ENCODE measurements at places on chromosomes 6 and 20.

- DNase-seq = no peak
These were observed 18.6 kb upstream of the SPDEF start for GRCh38 chr6:34574647-34575293.

DNA sequence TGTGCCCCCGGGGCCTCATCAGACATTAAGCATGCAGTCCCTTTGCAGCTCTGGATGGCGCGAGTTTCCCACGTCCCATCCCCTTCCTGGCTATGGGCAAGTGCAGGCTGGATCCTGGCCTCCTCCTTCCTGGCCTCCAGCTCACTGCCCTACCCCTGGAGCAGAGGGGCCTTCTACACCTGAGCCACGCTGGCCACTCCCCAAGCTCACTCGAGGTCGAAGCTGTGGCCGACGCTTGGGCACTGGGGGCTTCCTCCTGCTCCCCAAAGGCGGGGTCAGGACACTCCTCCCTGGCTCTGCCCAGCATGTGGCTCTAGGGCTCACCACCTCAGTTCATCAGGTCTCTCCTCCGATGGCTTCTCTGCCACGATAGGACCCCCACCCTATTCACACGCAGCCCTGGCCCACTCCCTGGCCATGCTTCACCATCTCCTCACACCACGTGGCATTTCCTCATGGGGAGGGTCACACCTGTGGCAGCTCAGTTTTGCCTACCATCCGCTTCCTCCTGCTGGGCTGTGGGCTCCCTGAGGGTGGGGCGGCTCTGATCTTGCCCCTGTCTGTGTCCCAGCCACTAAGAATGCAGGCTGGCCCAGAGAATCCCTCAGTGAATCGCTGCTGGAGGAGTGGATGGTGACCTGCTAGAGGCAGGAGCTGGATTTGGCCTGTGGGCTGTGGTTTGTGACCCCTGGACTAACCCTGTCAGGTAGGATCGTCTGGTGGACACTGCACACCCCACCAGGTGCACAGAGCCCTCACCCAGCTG, 280.7 kb downstream of the TAF4 start:
- DNase-seq = no peak

- no peak for DNase-seq
These were observed 70.9 kb upstream of the CCDC167 start for GRCh38 chr6:37570482-37571133.

DNA sequence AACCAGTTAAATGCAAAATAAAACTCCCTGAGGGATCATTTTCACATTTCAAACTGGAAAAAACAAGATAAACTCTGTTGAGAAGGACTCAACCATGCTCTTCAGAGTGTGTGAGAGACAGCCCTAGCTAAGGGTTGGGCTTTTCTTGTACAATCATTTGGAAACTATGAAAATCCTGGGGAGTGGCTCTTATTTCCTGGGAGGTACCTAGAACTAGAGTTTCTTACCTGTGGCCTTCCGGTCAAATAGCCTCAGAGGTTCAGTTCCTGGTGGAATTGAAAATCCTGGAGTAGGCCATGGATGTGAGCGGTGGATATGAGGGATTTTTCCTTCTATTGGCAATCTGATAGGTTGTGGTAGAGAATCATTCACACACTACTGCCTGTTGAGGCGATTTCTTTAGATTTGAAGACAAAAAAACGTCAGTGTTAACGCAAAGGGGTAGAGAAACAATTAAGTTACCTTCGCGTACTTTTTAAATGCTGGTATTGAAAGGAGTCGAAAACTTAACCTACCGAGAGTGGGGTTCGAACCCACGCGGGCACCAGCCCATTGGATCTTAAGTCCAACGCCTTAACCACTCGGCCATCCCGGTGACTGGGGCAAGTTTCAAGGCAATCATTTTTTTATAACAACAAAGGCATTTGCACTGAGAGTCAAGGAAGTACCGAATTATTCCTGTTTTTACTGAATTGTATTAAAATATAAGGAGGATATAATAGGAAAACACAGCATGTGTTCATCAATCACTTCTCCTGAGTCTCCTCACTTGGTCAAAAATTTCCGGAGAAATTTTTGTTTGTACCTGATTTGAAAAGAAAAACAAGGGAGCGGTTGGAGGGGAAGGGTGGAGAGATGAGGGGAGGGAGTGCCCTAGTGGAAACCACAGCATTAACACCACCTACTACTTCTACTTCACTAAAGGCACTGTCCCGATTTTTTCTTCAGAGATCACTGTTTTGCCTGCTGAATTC, 191.3 kb downstream of the OR2B2 start:
- DNase-seq = peak; percentile 39

DNA sequence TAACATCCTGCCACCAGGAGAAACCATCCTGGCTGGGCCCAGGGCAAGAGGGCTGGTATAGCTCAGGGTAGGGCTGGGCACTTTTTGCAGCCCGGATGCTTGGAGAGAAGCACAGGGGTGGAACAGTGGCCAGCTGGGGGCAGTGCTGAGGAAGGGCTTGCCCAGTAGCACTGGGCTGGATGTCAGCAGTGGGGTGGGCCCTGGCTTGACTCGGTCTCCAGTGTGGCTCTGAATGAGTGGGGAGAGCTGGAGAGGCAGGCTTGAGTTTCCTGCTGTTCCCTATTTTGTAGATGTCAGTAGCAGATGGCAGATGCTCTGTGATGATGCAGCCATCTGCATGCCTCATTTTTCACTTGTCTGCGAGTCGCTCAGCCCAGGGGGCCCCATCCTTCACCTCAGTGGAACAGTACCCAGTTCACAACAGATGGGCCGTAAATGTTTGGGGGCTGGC, 56.3 kb upstream of the TULP1 start:
- DNase-seq = peak; percentile 45

DNA sequence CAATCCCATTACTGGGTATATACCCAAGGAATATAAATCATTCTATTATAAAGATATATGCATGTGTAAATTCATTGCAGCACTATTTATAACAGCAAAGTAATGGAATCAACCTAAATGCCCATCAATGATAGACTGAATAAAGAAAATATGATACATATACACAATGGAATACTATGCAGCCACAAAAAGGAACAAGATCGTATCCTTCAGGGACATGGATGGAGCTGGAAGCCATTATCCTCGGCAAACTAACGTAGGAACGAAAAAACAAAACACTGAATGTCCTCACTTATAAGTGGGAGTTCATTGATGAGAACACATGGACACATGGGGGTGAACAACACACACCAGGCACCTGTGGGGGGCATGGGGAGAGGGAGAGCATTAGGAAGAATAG, 156.7 kb downstream of the RNGTT start:
- no peak for DNase-seq

DNA sequence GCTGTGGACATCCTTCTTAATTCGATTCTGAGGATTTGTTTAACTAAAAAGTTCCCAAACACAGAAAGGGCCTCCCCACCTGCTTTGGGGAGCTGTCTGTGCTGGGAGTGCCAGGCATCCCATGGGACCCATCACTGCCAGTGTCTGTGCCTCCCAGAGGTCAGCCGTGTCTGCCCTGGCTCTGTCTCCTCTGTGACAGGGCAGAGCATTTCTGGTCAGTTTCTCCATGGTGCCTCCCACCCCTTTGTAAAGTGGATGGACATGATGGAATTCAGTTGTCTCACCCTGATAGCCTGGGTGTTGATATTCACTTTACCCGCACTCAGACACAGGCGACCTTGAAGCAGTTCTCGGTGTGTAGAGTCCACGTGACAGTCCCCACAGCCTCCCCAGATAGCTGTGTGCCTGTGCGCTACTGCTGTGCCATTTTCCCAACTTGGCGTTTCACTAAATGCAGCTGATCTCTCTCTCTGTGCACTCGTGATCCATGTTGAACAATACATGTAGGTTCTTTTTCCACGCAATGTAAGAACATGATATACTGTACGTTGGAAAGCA, 70.5 kb downstream of the CDS2 start:
- no peak for DNase-seq

DNA sequence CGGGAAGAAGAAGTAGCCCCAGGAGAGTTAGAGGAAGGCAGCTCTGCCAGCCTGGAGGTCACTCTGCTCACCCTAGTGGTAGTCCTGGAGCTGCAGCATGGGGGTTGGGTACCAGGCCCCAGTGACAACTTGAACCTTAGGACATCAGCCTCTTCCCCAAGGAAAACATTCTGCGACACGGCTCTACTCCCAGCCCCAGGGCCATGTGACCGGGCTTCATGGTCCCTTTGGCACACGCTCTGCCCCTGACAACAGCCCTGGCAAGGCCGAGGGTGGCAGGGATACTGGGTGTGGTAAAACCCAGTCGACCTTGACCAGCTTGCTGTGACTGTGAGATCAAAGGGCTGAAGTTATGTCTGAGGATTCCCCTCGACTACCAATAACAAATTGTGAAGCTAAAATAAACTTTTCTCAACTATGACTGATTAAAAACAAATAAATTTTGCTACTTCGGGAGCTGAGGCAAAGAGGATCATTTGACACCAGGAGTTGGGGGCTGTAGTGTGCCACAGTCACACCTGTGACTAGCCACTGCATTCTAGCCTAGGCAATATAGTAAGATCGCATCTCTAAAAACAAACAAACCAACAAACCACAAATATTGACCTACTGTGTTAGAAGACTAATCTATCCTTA, 24.4 kb upstream of the ARID1B start:
- peak; percentile 3 for DNase-seq

DNA sequence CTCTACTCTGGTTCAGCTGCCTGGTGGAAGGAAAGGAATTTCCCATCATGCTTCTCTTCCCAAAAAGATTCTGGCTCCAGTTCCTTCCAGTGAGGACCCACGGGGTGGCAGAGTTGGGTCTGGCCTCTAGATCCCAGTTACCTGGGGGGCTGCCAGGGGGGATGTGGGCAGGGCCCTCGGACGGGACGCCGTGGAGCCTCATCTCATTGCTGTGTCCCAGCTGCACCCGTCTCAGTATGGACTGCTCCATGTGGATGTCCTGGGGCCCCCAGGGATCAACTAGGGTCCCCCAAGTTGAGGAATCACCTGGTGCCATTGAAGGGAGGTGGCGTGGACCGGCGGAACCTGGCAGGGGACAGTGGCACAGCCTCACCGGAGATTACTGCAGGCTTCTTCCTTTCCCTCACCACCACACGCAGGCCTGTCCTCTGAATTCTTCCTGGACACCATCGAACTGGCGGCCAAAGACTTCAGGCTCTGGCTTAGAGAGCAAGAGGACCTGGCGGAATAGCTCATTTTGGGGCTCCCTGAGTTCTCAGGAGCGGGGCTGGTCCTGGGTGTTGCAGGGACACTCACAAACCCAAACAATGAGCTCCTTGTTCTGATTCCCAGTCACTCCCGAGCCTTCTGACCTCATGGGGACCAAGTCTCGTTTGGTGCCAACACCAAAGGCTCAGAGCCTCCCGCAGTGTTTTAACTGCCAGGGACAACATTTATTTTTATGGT, 8.5 kb downstream of the ZBP1 start:
- DNase-seq = no peak

- DNase-seq = peak; percentile 77
These were observed 926 bp downstream of the MYLIP start for GRCh38 chr6:16129623-16130401.

GRCh38 chr6:16964553-16965499, 137.0 kb upstream of the STMND1 start:
- DNase-seq = peak; percentile 62

DNA sequence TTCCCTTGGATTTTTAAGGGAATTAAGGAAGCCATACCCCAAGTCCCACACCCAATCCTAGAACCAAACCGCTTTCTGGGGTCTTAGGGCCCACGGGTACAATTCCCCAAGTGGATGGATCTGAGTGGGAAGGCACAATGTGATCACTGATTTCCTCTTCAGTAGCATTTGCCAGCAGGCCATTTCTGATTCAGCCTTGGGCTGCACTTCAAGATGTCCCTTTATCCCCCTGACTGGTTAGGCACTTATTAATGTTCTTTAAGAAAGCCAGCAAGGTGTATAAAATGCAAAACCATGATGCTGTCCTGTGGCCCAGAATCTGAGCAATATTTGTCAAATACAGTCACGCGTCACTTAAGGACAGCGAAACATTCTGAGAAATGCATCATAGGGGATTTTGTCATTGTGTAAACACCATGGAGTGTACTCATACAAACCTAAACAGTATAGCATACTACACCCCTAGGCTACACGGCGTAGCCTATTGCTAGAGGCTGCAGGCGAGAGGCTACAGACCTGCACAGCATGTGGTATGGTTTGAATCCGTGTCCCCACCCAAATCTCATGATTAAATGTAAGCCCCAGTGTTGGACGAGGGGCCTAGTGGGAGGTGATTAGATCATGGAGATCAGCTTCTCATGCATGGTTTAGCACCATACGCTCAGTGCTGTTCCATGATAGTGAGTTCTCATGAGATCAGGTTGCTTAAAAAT, 234.2 kb downstream of the NRN1 start:
- no peak for DNase-seq

- no peak for DNase-seq
These were observed 199.7 kb downstream of the TBXT start for GRCh38 chr6:165967810-165968407.

- DNase-seq = no peak
These were observed 132.9 kb downstream of the PXDC1 start for GRCh38 chr6:3618642-3619041.

GRCh38 chr6:79010422-79010821, 67.6 kb downstream of the PHIP start:
- no peak for DNase-seq

- DNase-seq = no peak
These were observed 121.8 kb downstream of the TOX2 start for GRCh38 chr20:44036441-44036840.

DNA sequence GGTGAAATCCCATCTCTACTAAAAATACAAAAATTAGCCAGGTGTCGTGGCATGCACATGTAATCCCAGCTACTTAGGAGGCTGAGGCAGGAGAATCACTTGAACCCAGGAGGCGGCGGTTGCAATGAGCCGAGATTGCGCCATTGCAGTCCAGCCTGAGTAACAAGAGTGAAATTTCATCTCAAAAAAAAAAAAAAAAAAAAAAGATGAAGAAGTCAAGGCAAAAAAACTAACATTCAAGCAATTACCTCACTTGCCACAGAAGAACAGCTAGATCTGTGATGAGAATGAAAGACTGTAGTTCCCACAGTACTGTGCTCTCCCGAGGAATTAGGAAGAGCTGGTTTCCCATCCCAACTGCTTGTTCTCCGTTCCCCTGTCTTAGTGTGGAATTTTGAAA, 144.7 kb upstream of the ECI2 start:
- DNase-seq = no peak

DNA sequence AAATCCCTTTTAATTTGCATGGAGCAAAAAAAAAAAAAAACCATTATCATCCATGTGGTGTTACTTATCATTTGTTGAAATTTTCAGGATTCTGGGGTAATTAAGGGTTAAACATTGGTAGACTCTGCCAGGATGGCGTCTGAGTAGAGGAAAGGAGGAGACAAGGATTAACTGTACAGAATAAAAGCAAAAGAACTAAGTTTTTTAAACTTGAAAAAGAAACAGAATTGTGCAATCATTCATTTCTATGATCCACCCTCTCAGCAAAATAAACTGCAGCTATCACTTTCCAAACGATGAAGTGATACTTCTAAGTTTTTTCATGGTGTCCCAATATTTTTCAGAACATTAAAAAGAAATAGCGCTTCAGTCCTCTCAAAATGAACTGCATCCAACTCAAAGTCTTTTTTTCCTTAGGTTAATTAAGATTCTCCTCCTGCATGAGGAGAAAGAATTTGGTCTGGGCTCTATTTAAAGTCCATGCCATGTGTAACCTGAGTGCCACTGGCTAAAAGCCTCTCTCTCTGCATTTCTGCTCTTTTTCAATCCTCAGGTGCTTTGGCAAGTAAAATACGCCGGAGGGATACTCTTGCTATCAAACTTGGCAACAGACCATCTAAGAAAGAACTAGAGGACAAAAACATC, 69.5 kb upstream of the LTV1 start:
- no peak for DNase-seq

- no peak for DNase-seq
These were observed 57.2 kb downstream of the ZNF292 start for GRCh38 chr6:87212596-87212995.
